ENCODE measurements at places on chromosomes 16 and 17. TPM values are rescaled to one million over a fixed set of nuclear protein-coding genes. Genes with fewer than 3 reads are reported as not detected.
A peak's percentile ranks its signal among the peaks of the same experiment; 100 is the strongest.

DNA sequence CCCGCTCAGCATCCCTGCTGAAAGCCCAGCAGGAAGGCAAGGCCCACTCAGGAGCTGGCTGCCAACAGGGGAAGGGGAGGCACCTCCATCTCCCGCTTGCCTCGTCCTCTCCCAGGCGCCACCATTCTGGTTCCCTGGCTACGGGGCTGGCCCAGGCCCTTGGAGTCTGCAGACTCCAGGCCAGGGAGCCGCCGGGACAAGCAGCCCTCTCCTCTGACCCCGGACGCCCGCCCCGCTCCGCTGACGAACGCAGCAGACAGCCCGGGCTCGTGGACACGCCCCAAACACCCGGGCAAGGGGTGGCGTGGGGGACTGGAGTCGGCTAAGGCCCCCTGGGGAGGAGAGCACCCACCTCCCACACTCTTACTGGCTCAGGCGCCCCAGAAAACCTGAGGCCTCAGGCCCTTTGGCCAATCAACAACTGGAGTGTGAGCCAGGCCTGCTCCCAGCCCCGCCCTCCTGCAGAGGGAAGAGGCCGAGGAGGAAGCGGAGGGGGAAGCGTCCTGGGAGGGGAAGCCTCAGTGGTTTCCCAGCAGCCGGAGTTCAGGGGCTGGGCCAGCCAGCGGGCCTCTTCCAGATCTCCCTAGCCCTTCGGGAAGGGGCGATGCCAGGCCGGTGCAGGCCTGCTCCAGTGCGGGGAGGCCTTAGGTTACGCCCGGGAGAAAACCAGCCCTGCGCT is 4.2 kb downstream of the MNT start:
- peak overlapping the region; percentile 99 for H3K4me3 ChIP-seq
- peak; percentile 92 for DNase-seq
- peak overlapping the region; percentile 80 for H3K27ac ChIP-seq
- H3K27me3 ChIP-seq = no peaks in the 10 kb centered on the region

MT1X gene
- 62.7 TPM for total RNA-seq

PIEZO1 gene
- 219 TPM for total RNA-seq

DNA sequence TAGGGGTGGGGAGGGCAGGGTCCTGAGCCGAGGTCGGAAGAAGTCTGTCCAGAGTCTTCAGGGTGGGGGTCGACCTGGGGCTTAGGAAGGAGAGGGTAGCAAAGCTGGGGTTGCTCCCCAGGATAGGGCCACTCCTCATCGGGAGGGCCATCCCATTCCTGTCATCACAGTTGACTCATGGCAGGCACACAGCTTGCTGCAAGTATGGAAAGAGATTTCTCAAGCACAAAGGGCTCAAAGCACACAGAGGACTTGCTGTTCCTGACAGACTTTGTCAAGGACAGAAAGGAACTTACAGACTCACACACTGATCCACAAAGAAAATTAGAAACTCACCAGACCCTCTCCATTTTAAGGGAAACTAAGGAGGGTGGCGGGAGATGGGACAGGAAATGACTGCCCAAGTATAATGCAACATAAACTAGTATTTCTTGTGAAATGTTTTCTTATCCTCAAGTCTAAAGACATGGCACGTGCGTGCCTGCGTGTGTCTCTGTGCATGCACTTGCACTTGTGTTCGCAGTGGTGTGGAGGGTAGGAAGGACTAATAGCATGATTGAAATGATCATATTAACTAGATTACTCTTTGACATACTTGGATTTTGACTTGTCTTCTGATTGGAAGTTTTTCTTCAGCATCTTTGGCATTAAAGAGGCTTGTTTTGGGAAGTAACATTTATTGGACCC is 2.4 kb downstream of the AOC2 start:
- no peak overlapping the region for H3K4me3 ChIP-seq
- H3K36me3 ChIP-seq = peaks cover 41% of the 10 kb centered on the region
- H3K27me3 ChIP-seq = no peaks in the 10 kb centered on the region
- peak overlapping the region; percentile 20 for H3K27ac ChIP-seq

- H3K4me1 ChIP-seq = no peaks in the 10 kb centered on the region
- DNase-seq = peak; percentile 76
- H3K4me3 ChIP-seq = no peak overlapping the region
These were observed 170.1 kb upstream of the CDH13 start for GRCh38 chr16:82456683-82457082.

- H3K4me1 ChIP-seq = no peaks in the 10 kb centered on the region
- H3K27ac ChIP-seq = no peak overlapping the region
- no peak for DNase-seq
These were observed 500.0 kb upstream of the SALL1 start for GRCh38 chr16:51651061-51651466.

PMFBP1 gene
- total RNA-seq = 0.21 TPM

DNA sequence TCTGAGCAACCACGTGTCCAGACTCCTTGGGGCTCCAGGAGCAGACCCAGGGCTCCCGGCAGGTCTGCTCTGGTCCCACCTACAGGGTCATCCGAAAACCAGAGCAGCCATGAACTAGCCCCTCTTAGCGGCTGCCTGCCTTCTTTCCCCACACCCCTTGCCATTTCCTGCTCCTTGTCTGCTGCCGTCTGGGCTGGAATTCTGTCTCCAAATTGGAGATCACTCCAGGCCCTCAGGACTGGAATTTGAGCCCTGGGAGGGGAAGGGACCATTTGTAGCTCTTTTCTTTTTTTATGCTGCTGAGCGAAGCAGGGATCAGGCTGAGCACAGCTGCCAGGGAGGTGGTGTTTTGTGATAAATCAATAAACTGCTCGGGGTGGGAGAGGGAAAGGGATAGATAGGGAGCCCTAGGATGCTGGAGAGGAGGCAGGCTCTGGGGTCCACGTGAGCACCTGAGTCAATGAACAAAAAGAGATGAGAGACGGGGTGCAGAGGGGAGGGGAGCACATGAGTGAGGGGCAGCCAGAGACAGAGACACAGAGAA is 257.5 kb downstream of the ENGASE start:
- H3K36me3 ChIP-seq = no peaks in the 10 kb centered on the region
- no peak for DNase-seq
- H3K27me3 ChIP-seq = no peaks in the 10 kb centered on the region
- no peak overlapping the region for H3K27ac ChIP-seq
- H3K4me1 ChIP-seq = no peaks in the 10 kb centered on the region

- no peak overlapping the region for H3K4me3 ChIP-seq
- no peak for DNase-seq
- no peaks in the 10 kb centered on the region for H3K27me3 ChIP-seq
- H3K27ac ChIP-seq = no peak overlapping the region
These were observed 2.3 kb downstream of the PHAF1 start for GRCh38 chr16:67111951-67112444.

GPR139 gene
- not detected for total RNA-seq

GRCh38 chr17:8894202-8894671 is 26.8 kb upstream of the PIK3R6 start:
- H3K4me3 ChIP-seq = no peak overlapping the region
- DNase-seq = no peak
- no peaks in the 10 kb centered on the region for H3K27me3 ChIP-seq
- peaks cover 66% of the 10 kb centered on the region for H3K36me3 ChIP-seq
- peaks cover 61% of the 10 kb centered on the region for H3K4me1 ChIP-seq

GRCh38 chr16:57764341-57765159 is 29.0 kb downstream of the KATNB1 start:
- H3K4me1 ChIP-seq = peaks cover 3% of the 10 kb centered on the region
- H3K4me3 ChIP-seq = no peak overlapping the region
- no peak overlapping the region for H3K27ac ChIP-seq

DNA sequence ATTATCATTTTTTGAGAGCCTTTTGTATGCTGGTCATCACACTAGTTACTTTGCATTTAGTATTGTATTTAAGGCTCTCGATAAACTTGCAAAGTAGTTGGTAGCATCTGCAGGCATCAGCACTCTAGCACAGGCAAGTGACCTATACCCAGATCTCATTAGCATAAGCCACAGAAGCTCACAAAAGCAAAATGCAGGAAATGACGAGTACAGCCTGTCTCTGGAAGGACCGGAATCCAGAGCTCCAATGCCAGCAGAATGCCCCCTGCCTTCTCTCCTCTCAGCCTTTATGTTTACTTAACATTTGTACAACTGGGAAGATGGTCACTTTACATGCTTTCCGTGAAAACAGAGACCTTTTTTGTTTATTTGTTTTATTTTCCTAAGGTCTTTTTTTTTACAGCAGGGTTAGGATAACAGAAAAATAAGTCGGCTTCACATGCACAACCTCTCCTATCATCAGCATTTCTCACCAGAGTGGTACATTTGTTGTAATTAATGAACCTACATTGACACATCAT is 45.4 kb upstream of the MYOCD start:
- H3K36me3 ChIP-seq = no peaks in the 10 kb centered on the region
- no peaks in the 10 kb centered on the region for H3K27me3 ChIP-seq
- no peak overlapping the region for H3K27ac ChIP-seq
- no peak overlapping the region for H3K4me3 ChIP-seq

GRCh38 chr17:43732958-43733357 is 25.6 kb downstream of the SOST start:
- peaks cover 3% of the 10 kb centered on the region for H3K27me3 ChIP-seq
- H3K36me3 ChIP-seq = no peaks in the 10 kb centered on the region
- no peak overlapping the region for H3K27ac ChIP-seq
- DNase-seq = no peak

ACSM2A gene
- total RNA-seq = 0.17 TPM

DNA sequence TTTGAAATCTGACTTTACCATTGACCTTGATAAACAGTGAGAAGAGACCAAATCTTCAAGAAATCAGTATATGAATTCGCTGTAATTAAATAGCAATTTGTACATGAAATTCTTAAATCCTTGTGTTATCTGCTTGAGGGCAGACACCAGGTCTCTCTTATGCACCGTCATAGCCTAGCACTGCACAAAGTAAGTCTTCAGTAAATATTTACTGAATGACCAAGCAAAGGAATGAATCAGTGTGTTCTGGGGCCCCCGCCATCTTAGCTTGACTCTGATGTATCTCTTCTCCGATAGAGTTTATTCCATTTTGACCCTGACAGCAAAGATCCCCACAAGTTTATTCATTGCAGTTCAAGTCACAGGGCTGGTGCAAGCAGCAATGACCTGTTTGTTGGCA is 328.0 kb downstream of the TMEM114 start:
- H3K36me3 ChIP-seq = no peaks in the 10 kb centered on the region
- H3K4me1 ChIP-seq = no peaks in the 10 kb centered on the region
- no peak for DNase-seq
- no peak overlapping the region for H3K4me3 ChIP-seq
- H3K27ac ChIP-seq = no peak overlapping the region
- no peaks in the 10 kb centered on the region for H3K27me3 ChIP-seq

DNA sequence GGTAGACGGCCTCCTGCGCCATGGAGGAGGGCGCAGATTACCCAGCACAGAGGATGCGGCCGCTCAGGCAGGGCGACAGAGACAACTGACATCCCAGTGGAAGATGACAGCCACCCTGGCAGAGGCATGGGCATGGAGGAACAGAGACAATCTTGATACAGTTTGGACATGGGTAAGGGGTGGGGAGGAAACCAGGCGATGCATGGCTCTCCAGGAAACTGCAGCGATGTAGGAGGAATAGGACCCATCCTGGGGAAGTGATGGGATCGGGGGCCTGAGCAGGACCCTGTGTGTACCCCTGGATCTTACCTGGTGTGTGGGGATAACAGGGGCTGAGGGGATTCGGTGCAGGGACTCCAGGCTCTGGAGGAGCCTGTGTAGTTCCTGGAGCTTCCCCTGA is 4.6 kb downstream of the OSBPL7 start:
- H3K4me1 ChIP-seq = peaks cover 16% of the 10 kb centered on the region
- H3K27me3 ChIP-seq = no peaks in the 10 kb centered on the region
- DNase-seq = no peak
- peaks cover 38% of the 10 kb centered on the region for H3K36me3 ChIP-seq
- H3K27ac ChIP-seq = no peak overlapping the region

HOXB3 gene
- 3.7 TPM for total RNA-seq

- no peak overlapping the region for H3K27ac ChIP-seq
- H3K4me3 ChIP-seq = no peak overlapping the region
- no peaks in the 10 kb centered on the region for H3K36me3 ChIP-seq
- DNase-seq = no peak
These were observed 17.7 kb downstream of the GLP2R start for GRCh38 chr17:9843152-9844010.

DNA sequence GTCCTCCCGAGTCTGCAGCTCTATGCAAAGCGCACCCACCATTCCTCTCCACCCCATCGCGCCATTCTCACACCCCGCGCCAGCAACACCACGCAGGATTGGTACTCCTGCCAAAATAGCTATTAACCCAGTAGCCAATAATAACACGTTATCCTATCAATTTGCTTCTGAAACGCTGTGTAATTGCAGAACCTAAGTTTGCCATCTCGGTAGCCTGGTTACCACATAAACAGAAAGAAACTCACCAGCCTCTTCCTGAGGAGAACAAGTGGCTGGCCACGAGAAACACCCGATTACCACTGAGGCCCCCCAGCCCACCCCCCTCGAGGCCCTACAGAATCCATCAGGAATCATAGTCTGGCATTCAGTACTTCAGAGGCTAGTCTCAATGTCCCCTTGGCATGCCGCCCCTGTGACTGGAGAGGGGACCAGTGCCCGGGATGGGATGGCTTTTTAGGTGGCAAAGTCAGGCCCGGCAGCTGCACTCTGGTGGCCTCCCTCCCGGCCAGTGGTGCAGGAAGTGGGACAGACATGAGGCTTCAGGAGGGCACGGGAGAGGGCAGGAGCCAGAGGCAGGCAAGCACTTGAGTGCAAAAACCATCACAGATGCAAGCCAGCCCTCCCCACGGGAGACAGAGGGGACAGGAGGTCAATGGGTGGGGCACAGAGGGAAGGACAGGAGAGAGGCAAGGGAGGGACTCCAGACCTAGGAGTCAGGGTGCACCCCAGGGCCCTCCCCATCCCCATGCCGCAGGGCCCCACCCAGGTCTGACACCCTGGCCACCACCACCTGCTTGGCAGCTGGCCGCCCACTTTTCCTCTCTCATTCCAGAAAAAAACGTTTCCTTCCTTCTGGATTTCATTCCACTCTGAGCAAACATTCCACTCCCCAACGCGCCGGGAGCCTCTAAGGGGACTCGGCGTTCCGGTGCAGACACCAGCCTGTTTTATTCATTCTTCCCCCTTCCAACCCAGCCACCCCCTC is 192.5 kb downstream of the ZNF423 start:
- H3K4me1 ChIP-seq = no peaks in the 10 kb centered on the region
- no peaks in the 10 kb centered on the region for H3K27me3 ChIP-seq
- no peak overlapping the region for H3K27ac ChIP-seq
- no peak for DNase-seq

DNA sequence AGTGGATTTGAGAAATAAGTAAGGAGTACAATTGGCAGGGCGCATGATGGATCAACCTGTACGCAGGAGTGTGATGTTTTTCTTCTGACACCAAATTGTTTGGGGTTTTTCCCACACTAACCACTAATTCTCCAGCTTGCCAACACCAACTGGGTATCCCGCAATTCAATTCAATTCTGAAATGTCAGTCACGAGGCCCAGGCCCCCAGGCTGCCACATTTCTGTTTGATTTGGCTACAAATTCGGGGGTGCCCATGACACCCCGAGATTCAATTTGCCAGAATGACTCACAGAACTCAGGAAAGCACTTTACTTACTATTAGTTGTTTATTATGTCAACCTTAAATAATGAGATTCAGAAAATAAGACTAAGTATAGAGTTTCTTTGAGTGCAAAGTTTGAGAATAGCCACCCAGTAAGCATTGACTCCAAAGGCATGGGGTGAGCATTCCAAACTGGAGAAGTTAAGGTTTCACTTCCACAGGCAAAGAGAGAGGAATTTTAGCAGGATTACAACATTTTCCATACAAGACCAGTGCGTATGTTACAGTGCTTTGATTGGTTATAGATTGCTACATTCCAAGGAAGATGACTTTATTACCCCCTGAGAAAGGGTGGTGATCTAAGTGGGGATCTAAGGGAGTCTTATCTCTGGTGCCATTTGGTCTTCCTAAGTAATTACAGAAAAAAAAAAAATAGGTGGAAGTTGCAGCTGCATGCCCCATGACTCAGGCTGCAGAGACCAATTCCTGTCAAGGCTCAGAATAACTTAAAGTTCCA is 11.5 kb downstream of the SLC46A1 start:
- H3K27me3 ChIP-seq = no peaks in the 10 kb centered on the region
- H3K4me1 ChIP-seq = peaks cover 3% of the 10 kb centered on the region
- H3K27ac ChIP-seq = no peak overlapping the region
- no peak overlapping the region for H3K4me3 ChIP-seq
- DNase-seq = no peak
